Natural killer cell (primary cell): ENCODE measurements at places on chromosomes 7 and 10.

DNA sequence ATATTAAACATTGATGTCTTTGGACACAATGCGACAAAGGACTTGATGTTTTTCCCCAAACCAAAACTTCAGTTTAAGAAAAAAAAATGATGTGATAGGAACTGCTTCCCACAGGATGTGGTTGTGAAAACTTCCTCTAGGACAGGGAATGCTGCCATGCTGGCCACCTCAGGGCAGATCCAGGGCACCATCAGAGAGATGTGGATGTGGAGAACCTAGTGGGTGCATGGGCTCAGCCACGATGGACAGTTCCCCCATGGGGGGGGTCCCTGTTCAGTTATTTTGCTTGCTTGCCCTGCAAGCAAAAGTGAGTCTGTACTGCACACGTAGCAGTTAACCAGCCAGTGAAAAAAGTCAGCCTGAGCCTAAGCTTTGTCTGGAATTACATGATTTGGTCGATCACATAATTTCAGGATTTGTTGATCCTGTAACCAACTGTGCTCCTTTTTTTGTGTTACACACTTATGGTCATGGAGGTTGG is 36.3 kb downstream of the LAMB4 start:
- no peak for DNase-seq

GRCh38 chr7:155789001-155789725 is 23.1 kb downstream of the SHH start:
- no peak for DNase-seq

DNA sequence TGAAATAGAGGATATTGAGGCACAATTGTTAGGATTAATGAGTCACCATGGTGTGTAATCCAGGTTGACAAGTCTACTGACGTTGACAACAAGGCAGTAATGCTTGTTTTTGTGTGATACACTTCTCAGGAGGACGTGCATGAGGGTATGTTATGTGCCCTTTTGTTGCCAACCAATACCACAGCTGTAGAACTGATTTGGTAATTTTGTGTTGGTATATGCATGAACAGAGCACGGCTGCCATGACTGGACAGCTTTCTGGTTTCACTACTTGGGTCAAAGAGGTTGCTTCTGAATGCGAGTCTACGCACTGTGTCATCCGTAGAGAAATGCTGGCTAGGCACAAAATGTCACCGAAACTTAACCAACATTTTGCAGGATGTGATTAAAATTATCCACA is 32.9 kb downstream of the PHTF2 start:
- DNase-seq = no peak

DNA sequence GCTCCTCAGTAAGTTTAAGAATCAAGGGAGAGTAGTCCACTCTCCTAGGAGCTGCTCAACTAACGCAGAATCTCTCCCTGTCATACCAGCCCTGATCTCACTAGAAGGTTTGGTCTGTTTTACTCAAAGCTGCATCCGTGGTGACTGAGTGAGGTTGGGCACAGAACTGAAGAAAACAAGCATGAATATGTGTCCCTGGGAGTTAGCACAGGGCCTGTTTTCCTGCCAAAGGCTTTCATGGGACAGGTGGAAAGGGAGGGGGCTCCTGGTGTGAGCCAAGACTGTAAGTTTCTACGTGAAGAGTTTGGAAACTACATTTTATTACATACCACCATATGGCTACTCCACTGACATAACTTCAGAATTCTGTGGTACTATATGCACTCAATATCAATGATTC is 705.9 kb downstream of the MAGI2 start:
- DNase-seq = no peak

GRCh38 chr10:71426058-71426605 is 29.4 kb downstream of the CDH23 start:
- DNase-seq = no peak

- DNase-seq = no peak
These were observed 108.0 kb upstream of the EFCAB10 start for GRCh38 chr7:105689067-105689819.

DNA sequence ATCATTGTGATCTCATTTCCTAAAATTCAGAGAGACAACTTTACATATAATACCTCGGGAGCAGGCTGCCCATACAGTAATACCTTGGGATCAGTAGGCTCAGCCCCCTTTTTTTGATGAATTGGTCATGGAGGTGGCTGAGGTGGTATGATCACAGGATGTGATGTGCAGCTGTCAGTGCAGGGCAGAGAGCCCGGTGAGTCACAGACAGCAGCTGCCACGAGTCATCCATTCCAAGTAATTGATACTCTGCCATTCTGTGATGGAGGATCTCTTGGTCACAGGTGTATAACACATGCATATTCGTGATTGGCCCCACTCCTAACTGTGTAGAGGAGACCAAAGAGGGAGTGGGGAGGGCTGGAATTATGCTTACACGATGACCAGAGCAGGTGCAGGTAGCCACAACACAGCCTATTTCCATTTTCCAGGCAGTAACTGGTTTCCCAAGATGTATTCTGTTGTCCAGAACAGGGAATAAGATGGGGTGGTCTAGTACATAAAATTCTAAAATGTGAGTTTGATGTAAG is 14.1 kb downstream of the NRCAM start:
- DNase-seq = no peak

- no peak for DNase-seq
These were observed 10.7 kb upstream of the STEAP4 start for GRCh38 chr7:88317422-88317821.

GRCh38 chr10:17961551-17962422 is 10.1 kb downstream of the SLC39A12 start:
- DNase-seq = no peak

- no peak for DNase-seq
These were observed 557.6 kb upstream of the GALNT17 start for GRCh38 chr7:70574314-70574834.

- no peak for DNase-seq
These were observed 1.2 kb upstream of the ZNF777 start for GRCh38 chr7:149462101-149462520.

- DNase-seq = no peak
These were observed 99.9 kb downstream of the CREM start for GRCh38 chr10:35226507-35226906.

- no peak for DNase-seq
These were observed 6.3 kb upstream of the KCNMA1 start for GRCh38 chr10:77643795-77644468.

DNA sequence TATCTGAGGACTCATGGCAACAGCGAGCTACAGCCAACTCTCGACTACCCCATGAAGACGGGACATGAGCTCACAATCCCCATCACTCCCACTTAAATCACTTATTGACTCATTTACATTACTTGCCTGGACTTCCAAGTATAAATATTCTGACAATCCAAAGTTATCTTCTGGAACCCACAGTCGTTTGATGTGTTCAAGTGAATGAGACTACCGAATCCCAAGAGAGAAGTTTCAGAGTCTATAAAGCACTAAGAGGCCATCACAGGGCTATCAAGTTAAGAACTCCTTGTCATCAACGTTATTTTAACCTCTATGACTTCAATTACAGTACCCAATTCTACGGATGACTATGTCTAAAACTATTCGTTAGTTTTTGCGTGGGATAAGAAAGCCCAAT is 11.5 kb upstream of the ANAPC16 start:
- no peak for DNase-seq

GRCh38 chr7:22499044-22499443 is 944 bp downstream of the STEAP1B start:
- DNase-seq = no peak

DNA sequence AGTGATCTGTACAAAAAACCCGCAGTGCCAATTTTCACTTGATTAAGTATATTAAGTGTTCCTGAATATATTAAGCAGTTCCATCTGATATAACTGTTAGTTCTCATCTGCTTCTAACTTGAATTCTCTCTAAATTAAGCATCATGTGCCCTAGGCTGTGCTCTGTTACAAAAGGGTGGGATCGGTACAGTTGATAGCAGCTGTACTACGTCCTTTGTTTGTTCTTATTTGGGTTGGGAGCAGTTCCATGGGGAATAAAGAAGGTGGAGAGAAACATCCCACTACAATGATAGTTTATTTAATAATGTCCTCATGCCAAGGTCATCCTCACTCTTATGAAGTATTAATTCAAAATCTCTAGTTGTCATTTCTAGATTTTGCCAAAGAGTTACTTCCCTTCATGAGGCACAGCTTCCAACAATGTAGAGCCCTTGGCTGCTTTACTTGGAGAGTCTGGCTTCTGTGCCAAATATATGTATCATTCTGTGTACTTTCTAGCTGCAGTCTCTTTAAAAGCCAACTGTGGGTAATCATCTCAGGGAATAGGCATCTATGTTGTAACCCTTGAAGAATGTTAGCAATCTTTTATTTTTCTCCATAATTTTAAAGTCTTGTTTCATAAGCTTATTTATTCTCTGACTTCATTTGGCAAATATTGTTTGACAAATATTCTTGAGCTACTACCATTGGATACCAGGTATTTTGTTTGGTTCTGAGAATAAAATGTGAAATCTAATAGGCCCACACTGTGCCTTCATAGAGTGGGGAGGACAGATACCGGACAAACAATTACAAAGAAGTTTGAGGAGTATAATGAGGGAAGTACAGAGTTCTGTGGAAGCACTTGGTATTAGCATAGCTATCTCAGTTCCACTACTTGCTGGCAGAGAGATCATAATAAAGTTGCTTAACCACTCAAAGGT is 22.4 kb upstream of the AHR start:
- no peak for DNase-seq

GRCh38 chr10:53839440-53840039 is 961.5 kb downstream of the PCDH15 start:
- no peak for DNase-seq

- DNase-seq = no peak
These were observed 82.9 kb downstream of the CDK14 start for GRCh38 chr7:90678986-90679385.

DNA sequence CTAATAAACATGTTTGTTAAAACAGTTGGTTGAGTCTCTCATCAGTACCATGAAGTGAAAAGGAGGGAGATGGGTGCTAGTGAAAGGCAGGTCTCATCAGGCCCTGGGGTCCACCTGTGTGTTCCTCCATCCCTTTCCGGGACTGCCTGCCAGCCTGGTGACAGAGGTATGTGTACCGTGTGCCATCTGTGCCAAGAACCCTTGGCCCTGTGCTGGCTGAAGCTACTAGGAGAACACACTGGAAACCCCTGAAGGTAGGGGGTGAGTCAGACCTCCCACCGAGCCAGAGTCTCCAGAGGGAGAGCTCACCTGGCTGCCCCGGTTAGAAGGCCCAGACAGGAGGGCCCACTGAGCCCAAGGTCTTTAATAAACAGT is 2.3 kb downstream of the DDIT4 start:
- DNase-seq = no peak

- DNase-seq = no peak
These were observed 428.7 kb upstream of the AKR1E2 start for GRCh38 chr10:4397337-4397736.

DNA sequence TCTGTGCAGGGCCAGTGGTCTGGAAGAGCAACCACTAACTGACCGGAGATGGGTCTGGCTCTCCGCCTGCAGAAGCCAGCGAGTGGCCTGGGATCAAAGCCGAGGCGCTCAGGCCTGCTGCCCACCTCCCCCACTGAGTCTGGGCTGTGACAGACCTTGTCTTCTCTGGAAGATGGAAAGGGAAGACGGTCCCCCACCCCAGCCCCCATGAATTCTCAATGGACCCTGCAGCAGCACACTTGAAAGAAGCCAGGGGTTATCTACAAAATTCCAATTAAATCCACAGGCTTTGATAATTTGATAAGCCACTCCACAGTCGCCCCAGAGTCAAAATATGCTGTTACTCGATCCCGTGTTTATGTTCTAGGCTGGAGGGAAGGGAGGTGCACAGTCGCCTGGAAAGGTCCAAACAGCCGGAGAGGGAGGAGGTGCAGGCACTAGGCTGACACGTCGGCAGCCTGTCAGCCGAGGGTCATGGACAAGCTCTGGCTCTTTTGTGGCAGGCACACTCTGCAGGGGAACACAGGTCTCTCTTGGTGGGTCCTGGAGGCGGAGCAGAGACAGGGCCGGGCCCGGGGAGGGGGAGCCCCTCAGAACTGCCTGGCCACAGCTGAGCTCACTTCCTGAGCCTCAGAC is 134.9 kb downstream of the SH3PXD2A start:
- no peak for DNase-seq

GRCh38 chr7:70952311-70952710 is 179.6 kb upstream of the GALNT17 start:
- no peak for DNase-seq

DNA sequence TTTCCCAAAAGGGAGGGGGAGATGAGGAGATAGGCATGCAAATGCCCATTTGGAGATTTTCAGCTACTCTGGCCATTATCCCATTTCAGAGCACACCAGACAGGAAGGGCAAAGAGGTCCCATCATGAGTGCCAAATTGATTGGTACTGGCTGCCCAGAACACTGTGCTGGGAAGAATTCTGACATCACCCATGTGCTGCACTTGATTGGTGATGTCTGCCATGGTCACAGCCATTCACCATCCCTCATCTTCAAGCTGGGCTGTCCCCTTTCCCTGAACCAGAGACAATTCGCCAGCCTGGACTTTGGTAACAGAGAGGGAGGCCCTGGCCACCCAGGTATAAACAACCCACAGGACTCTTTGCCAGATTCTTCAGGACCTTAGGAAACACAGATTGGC is 23.2 kb upstream of the RADIL start:
- DNase-seq = no peak

DNA sequence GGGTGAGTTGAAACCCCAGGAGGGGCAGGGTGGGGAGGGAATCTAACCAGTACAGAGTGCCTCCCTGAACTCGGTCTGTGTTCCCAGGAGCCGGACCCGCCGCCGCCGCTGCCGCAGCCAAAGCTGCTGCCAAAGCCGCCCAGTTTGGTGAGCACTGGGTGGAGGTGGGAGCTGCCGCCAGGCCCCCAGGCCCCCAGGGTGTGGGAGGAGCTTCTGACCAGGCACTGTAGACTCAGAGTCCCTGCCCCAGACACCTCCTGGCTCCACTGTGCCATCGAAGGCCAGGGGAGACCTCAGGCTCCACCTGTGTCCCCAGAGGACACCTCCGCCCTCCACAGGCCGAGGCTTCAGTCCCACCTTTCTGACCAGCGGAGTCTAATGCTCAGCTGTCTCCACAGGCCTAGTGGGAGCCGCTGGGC is 20.4 kb upstream of the LIMK1 start:
- DNase-seq = no peak

- DNase-seq = no peak
These were observed 723.5 kb upstream of the POM121L12 start for GRCh38 chr7:52311886-52312285.

DNA sequence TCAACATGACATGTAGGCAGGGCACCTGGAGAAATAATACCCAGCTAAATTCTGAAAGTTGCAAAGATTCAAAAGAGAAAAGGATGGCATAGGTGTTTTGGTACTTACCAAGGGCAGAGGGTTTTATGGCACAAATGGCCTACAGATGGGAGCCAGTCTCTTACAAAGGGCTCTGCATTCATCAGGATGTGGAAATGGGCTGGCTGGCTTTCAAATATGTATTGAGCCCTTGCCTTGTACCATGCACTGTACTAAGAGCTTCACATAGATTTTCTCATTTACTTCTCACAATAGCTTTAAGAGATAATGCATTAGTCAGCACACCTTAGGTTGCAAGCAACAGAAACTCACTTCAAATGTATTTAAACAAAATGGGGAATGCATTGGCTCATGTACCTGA is 327.1 kb downstream of the BICC1 start:
- no peak for DNase-seq

- no peak for DNase-seq
These were observed 109.8 kb upstream of the FAM133B start for GRCh38 chr7:92699966-92700514.
